ENCODE measurements at places on chromosomes 5 and 9. TPM values are rescaled to one million over a fixed set of nuclear protein-coding genes. Genes with fewer than 3 reads are reported as not detected.

DNA sequence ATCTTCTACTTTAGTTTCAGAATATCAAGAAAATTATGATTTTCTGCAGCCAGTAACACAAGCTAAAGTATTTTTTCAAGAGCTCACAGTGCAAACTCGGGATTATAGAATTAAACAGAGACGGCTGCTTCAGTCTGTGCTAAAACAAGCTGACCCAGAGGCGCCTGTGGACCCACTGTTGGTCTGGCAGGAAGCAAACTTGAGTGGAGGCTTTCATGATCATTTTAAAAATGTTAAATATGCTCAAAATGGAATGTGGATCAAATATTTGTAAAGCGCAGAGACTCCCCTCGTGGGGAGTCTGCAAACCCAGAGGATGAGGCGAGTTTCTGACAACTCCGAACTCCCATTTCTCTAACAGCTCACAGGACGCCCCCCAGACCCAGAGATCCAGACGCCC is 13.0 kb downstream of the ROR2 start:
- no peaks in the 10 kb centered on the region for H3K4me1 ChIP-seq
- no peak for DNase-seq
- no peak overlapping the region for H3K4me3 ChIP-seq
- no peaks in the 10 kb centered on the region for H3K36me3 ChIP-seq
- no peak overlapping the region for H3K27ac ChIP-seq

- no peak overlapping the region for H3K27ac ChIP-seq
- DNase-seq: no peak
- no peaks in the 10 kb centered on the region for H3K4me1 ChIP-seq
- H3K4me3 ChIP-seq: no peak overlapping the region
- H3K36me3 ChIP-seq: no peaks in the 10 kb centered on the region
- peaks cover 13% of the 10 kb centered on the region for H3K27me3 ChIP-seq
These were observed 38.0 kb downstream of the ZNF622 start for GRCh38 chr5:16427587-16427986.

- peaks cover 6% of the 10 kb centered on the region for H3K36me3 ChIP-seq
- H3K4me3 ChIP-seq: peak within 1 kb of the TSS; percentile 82
- H3K27me3 ChIP-seq: peaks cover 66% of the 10 kb centered on the region
- peaks cover 23% of the 10 kb centered on the region for H3K4me1 ChIP-seq
These were observed at the start of gene MEF2C for GRCh38 chr5:88883059-88883835. Gene MEF2C, minus strand, starts transcription at chr5:88883184. Its CDS starts 59,396 bp downstream, at chr5:88823788.

DNA sequence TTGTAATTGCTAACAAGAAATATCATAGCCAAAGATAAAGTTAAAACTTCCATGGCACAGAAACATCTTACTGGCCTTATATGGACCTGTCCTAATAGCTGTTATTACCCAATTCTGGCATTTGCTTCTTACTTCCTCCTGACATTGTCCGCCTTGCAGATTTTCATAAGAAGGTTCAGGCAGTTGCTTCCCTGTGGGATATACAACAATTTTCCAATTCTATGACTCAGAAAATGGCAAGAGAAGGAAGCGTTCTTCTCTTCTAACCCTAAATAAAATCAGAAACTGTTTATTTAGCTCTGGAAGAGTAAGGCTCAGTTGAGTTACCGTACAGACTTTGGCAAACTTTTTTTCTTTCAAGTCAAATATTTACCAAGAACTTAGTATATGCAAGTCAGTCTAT is 1.7 kb downstream of the PRKAA1 start:
- peak overlapping the region; percentile 91 for H3K4me3 ChIP-seq
- peaks cover 13% of the 10 kb centered on the region for H3K36me3 ChIP-seq
- H3K4me1 ChIP-seq: peaks cover 58% of the 10 kb centered on the region
- peak overlapping the region; percentile 87 for H3K27ac ChIP-seq
- peaks cover 11% of the 10 kb centered on the region for H3K27me3 ChIP-seq
- no peak for DNase-seq

GRCh38 chr5:100546001-100546400 is 10.8 kb downstream of the FAM174A start:
- DNase-seq: no peak
- peaks cover 14% of the 10 kb centered on the region for H3K4me1 ChIP-seq
- no peaks in the 10 kb centered on the region for H3K27me3 ChIP-seq
- H3K27ac ChIP-seq: no peak overlapping the region
- no peak overlapping the region for H3K4me3 ChIP-seq

- no peaks in the 10 kb centered on the region for H3K36me3 ChIP-seq
- DNase-seq: peak; percentile 64
- peaks cover 28% of the 10 kb centered on the region for H3K27me3 ChIP-seq
- H3K4me3 ChIP-seq: peak within 1 kb of the TSS; percentile 79
- H3K4me1 ChIP-seq: peaks cover 25% of the 10 kb centered on the region
These were observed at the start of gene GSN for GRCh38 chr9:121267689-121268597. Gene GSN, plus strand, starts transcription at chr9:121268162. Its CDS starts 33,810 bp downstream, at chr9:121301972.

GRCh38 chr5:135729321-135729786 is 105.1 kb upstream of the SLC25A48 start:
- no peak for DNase-seq
- H3K4me1 ChIP-seq: no peaks in the 10 kb centered on the region
- no peak overlapping the region for H3K27ac ChIP-seq
- no peak overlapping the region for H3K4me3 ChIP-seq

DNA sequence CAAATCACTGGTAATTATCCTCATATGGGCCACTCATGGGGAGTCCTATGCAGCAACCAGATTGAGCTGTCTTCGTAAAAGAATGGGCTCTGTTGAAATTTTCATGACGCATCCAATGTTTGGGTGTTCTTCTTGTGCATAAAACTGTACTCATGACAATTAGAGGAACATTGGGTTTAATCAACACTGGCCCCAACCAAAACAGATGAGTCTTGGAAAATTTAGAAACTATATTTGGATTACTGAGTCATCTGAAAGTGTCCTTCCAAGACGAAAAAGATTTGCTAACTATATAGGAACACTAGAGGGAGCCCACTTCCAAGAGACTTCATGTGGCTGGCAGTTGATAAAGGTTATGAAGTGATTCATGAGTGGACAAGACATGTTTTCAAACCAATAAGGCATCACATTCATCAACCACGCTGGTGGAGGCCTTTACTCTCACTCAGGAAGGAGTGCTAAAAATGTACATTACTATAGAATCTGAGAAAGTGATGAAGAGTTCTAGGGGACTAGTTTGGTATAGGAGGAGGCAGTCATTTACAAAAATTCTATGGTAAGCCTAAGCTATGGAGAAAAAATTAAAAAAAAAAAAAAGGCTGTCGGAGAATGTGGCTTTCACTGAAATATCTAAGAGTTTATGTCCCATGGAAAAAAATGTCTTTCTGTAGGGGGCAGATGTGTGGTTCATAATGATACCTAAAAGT is 313.5 kb downstream of the PRDM9 start:
- H3K36me3 ChIP-seq: no peaks in the 10 kb centered on the region
- H3K27me3 ChIP-seq: no peaks in the 10 kb centered on the region
- H3K27ac ChIP-seq: no peak overlapping the region
- no peak overlapping the region for H3K4me3 ChIP-seq
- no peaks in the 10 kb centered on the region for H3K4me1 ChIP-seq

DNA sequence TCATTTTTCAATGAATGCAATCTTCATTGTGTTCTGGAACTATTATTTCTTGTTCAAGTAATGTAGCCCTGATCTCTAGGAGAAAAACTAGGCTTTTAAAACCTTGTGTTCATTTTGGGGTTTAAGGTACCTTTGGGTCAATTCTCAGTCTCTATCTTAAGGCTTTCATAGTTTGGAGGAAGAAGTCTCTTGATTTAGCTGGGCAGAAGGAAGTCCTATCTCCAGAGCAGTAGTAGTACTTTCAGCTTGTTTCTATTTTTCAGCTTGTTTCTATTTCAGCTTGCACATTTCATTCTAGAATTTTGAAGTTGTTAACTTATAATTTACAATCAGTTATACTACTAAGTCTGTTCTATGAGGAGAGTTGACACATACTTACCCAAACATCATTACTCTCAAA is 15.2 kb downstream of the CSNK1G3 start:
- no peaks in the 10 kb centered on the region for H3K36me3 ChIP-seq
- no peak for DNase-seq
- H3K27me3 ChIP-seq: no peaks in the 10 kb centered on the region
- H3K4me1 ChIP-seq: peaks cover 55% of the 10 kb centered on the region
- H3K27ac ChIP-seq: peak overlapping the region; percentile 61

DNA sequence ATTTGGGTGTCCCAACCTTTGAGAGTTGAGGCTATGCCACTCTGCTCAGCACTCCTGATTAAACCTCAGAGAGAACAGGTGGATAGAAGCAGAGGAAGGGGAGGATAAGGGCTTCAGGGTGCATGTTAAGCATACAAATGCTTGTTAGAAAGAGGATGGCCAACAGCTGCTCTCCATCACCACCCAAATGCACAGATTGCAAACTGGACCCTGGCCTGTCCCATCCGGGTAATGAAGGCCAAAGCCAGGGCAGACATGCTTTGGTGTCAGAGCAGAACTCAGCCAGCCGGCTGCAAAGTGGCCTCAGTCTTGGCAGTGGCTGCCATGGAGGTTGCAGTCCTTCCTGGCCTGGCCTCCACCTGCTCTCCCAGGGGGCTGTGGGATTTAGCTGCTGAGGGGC is 84.3 kb downstream of the SIL1 start:
- H3K4me3 ChIP-seq: no peak overlapping the region
- no peaks in the 10 kb centered on the region for H3K4me1 ChIP-seq
- H3K36me3 ChIP-seq: peaks cover 3% of the 10 kb centered on the region
- no peak for DNase-seq

DNA sequence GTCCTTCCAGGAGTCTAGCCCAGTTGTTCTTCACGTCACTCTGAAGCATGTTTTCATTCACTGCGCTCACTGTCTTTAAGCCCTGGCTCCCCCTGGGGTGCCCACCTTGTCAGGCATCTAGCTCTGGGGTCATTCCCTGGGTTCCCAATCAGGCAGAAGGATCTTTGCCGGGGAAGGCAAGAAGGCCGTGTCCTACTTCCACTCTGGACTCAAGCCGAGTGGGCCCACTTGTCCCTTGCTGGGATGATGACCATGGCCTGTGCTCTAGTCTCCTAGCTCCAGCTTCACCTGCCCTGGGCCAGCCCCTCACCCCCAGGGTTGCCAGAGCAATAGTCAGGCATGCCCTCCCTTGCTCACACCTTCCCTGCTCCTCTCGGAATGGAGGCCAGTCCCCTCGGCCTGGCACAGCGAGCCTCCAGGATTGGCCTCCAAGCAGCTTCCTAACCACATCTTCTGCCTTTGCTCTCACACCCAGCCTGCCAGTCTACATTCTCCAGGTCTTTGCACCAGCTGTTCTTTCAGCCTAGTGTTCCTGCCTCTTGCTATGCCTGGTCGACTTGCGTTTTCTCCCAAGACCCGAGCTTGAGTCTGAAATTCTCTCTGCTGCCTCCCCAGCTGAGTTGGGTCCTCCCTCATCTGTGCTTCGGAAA is 32.2 kb upstream of the PSD2 start:
- peaks cover 45% of the 10 kb centered on the region for H3K27me3 ChIP-seq
- H3K4me3 ChIP-seq: no peak overlapping the region
- DNase-seq: no peak
- H3K27ac ChIP-seq: no peak overlapping the region
- H3K4me1 ChIP-seq: peaks cover 13% of the 10 kb centered on the region
- no peaks in the 10 kb centered on the region for H3K36me3 ChIP-seq

- peaks cover 15% of the 10 kb centered on the region for H3K27me3 ChIP-seq
- H3K36me3 ChIP-seq: no peaks in the 10 kb centered on the region
- no peak overlapping the region for H3K4me3 ChIP-seq
These were observed 289.7 kb upstream of the IRX4 start for GRCh38 chr5:2172471-2172870.

DNA sequence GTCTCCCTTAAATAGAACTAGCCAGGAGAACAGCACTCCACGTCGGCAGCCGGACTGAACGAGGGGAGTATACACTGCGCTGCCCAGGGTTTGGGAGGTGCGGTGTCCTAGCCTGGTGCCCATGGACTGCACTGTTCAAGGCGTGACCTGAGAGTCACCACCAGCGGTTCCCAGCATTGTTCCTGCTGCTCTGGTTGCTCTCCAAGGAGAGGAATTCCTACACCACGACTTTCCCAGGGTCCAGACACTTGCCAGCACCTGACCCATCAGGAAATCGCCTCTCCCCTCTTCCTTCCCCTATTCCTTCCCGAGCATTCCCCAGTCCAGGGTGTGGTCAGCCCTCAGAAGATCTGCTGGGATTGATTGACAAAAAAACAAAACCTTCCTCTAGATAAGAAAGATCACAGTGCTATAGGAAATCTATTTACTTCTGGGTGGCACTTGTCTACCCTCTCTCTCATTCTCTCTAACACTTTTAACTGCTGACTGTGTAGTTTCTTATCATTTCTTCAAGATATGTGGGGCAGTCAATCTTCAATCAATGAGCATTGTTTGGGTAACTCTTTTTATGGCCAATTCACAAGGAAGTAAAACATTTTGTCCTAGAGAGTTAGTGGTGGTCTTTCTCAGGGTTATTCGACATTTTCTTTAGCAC is 297.8 kb upstream of the ACTBL2 start:
- H3K36me3 ChIP-seq: no peaks in the 10 kb centered on the region
- H3K4me3 ChIP-seq: no peak overlapping the region
- DNase-seq: no peak

DNA sequence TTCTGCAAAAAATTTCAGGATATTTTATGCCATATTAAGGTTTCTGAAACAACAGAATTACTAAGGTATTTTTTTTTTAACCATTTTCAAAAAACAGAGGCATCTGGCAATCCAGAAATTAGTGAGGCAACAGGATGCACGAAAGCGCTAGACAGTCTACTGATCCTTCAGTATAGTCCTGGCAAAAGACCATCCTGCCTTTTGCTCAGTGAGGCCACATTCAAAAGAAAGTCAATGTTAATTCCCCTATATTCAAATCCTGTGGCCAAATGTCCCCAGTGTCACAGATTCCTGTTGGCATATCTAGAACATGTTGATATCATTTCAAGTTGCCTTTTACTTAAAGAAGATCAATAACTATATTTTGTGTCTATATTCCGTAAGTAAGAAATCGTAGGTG is 13.1 kb upstream of the NFIB start:
- H3K36me3 ChIP-seq: peaks cover 4% of the 10 kb centered on the region
- peaks cover 9% of the 10 kb centered on the region for H3K4me1 ChIP-seq

- no peaks in the 10 kb centered on the region for H3K36me3 ChIP-seq
- H3K4me3 ChIP-seq: no peak overlapping the region
- H3K27me3 ChIP-seq: no peaks in the 10 kb centered on the region
- H3K27ac ChIP-seq: no peak overlapping the region
- H3K4me1 ChIP-seq: peaks cover 9% of the 10 kb centered on the region
These were observed 94.3 kb upstream of the EMB start for GRCh38 chr5:50535393-50535792.

DNA sequence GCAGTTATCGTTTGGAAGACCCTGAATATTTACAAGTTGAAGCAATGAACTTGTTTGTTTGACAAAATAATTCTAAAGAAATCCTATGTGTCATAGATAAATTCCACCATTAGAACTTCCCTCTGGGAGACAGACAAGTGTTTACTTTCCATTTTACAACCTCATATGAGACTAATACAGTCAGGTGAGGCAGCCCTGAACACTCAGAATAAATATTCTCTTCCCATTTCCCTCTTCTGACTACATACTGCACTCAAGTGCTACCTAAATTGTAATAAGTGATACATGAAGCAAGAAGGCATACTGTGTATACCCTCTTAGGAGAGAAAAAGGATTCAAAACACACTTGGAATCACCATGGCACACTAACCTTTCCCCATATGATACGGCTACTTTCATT is 6.8 kb downstream of the RASEF start:
- peaks cover 19% of the 10 kb centered on the region for H3K27me3 ChIP-seq
- H3K36me3 ChIP-seq: peaks cover 2% of the 10 kb centered on the region
- H3K27ac ChIP-seq: no peak overlapping the region
- H3K4me3 ChIP-seq: no peak overlapping the region
- DNase-seq: no peak
- no peaks in the 10 kb centered on the region for H3K4me1 ChIP-seq

Gene MRPS27
- total RNA-seq: 80.5 TPM

Gene CHSY3
- not detected for total RNA-seq

Gene HCN1
- total RNA-seq: not detected

Gene LCN9
- total RNA-seq: not detected

Gene RNF44
- 93.0 TPM for total RNA-seq

Gene IFNA21
- not detected for total RNA-seq

Gene PCDHB8
- not detected for total RNA-seq

Gene UIMC1
- 62.8 TPM for total RNA-seq

Data from activated T-cell treated with anti-CD3 and anti-CD28 coated beads, Interleukin-2, amount 50 U/mL, for 72 hours (primary cell).